ENCODE measurements at places on chromosomes 4 and X.

- DNase-seq = no peak
Observed at GRCh38 chr4:184444953-184445309, 29.4 kb downstream of the IRF2 start.

DNA sequence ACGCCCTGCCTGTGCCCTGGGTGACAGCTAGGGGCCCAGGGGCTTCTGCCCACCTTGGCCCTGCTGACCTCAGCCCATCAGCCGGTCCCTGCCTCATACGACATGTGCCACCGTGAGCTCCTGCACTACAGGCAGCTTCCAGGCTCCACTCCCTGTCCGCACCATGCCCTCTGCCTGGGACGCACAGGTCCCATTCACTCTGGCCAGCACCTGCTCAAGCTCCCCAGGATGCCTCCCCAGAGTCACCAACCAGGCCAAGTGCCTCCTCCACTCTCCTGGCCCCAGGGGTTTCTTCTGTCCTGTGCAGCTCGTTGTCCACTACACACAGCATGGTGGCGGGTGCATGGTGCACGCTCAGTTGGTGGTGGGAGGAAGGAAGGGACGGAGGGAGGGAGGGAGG is 20.2 kb upstream of the MRFAP1 start:
- no peak for DNase-seq

DNA sequence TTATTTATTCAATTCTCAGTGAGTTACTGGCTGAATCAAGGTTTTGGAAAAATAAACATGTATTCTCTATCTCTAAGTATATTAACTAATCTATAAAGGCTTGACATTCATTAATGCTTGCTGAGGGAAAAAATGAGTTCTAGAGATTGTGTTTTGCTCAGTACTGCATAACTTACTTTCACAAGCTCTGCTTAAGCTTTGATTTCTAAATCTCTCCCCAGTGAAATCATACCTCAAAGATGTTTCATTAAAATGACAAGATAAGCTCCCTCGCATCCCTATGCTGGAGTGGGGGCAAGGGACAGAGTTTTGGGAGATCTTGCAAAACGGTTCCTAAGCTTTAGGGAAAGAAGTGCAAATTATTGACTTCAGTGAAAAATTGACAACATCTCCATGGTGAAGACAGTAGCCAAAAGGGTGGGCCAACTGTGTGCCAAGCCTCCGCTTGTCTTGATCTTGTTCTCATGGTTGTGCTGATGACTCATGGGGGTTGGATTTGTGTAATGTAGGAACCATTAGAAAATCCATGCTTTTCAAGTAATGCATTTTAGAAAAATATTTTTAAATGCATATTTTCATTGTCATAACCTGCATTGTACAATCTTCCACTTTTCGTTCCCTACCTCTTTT is 521.4 kb downstream of the RPA4 start:
- DNase-seq = no peak

DNA sequence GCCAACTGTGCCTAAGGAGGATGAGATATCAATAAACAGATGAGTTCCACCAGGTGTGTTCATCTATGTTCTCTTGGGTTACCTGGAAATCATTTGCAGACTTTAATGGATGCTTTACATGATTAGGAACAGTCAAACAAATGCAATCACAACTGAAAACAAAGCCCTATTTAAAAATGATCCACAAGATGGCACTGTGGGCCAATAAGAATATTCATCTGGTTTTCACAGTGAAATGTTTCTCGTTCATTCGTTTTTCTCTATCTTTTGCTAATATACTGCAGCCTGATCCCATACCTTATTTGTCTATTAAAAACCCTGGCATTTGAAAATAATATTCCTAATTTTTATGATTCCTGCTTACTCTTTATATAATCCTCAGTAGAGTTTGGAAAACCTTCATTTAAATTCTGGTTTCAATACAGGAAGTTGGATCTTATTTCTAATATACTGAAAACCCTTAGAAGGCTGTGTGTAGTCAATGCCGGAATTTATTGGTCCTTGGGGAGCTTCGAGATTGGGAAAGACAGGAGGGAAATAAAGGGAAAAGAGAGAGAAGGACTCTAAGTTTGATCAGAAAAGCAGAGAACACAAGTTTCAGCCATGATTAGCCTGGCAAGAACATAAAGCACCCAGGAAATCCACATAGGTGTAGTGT is 63.8 kb upstream of the TAPT1 start:
- peak; percentile 12 for DNase-seq

DNA sequence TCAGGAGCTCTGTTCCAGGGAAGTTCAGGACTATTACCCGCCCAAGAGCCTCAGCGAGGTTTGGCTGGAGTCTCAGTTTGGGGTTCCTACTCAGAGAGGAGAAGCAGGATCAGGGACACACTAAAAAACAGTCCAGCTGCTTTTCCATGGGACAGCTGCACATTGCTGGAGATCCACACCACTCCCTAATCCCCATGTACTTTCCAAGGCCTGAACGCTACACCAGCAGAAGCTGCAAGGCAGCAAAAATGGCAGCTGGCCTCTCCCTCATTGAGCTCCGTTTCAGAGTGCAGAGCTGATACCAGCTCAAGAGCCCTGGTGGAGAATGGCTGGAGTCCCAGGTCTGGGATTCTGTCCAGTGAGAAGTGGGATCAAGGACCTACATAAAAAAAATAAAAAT is 551.2 kb upstream of the PABPC5 start:
- no peak for DNase-seq

- DNase-seq = no peak
Observed at GRCh38 chrX:39513836-39514235, 583.9 kb downstream of the BCOR start.

- no peak for DNase-seq
Observed at GRCh38 chrX:153673428-153674218, at the start of gene PNCK. TSS of gene PNCK (minus strand) at chrX:153673813. CDS start at chrX:153673076, 737 bp downstream.

DNA sequence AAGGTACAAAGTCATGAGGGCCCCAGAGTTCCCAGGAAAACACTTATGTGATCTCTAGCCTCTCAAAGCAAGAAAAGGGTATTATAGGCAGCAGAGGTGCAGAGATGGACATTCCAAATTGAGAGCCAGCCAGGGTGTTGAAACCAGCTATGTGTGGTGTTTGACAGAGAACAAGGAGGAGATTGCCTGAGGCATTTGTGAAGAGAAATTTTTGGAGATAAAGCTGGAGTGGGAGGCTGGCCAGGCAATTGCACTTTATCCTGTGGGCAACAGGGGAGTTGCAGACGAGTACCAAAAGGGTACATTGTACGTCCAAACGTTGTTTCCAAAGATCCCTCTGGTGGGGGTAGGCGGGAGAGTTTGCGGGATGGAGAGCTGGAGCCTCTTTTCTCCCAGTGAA is 2.5 kb upstream of the GABRE start:
- DNase-seq = no peak

- DNase-seq = no peak
Observed at GRCh38 chr4:40157436-40157835, 39.4 kb upstream of the RHOH start.

DNA sequence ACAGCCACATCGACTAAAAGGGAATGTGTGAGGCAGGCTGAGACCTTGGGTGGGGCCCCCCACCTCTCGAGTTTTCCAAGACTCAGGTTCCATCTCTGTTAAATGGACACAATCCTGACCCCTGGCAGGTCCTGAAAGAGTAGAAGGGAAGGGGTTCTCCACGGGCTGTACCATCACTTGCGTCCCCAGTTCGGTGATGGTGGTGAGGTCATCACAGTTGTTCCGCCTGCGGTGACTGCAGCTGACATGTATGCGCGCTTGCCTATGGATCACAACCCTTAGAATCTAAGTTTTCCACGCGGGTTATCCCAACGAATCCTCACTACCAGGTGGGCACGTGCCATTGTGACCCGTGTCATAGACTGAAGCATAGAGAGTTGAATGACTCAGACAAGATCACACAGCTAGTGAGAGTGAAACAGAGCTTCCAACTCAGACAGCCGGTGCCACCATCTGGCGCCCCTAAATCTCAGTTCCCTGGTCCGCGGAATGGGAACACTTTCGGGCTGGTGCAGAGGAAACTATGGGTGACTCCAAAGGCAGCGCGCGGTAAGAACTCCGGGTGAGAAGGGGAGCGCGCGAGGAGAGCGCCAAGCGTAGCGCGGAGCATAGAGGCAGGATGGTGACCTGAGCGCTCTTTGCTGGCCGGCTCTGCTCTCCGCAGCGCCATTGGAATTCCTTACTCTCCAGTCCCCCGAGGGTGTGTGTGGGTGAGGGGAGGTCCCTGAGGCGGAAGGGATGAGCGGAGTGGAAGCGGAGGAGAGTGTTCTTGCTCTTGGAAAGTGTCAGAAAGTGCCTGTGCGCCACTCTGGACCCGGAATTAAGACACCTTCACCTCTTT is 10.5 kb downstream of the MSX1 start:
- no peak for DNase-seq

DNA sequence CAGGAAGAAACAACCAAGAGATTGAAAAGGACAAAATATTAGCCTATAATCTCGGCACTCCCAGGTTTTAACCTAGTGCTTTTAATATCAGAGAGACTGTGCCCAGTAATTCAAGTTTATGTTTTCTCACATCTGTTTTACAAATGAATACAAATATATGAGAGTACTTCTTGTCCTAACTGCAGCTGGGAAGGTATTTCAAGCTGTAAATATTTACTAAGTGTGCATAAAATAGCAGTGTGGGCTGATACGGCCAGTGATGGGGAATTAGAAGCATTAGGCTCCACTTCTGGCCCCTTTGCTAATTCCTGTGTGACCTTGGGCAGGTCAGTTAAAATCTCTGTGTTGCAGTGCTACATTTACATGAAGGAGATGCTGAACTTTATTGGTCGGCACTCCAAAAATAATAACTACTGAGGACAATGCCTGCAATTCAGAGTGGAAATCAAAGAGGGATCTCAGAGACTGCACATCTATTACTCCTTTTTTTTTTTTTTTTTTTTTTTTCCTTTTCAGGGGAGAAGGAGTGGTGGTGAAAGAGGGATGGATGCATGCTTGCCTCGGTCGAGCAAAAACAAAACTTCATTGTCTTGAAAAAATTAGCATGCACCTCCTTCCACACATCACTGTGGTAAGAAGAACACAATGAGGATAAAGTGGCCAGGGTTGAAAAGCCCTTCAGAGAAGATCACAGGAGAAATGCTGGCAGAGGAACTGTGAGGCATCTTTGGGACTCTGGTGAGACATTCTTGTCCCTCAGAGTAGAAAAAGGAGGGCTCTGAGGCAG is 44.6 kb upstream of the LNX1 start:
- DNase-seq = no peak

DNA sequence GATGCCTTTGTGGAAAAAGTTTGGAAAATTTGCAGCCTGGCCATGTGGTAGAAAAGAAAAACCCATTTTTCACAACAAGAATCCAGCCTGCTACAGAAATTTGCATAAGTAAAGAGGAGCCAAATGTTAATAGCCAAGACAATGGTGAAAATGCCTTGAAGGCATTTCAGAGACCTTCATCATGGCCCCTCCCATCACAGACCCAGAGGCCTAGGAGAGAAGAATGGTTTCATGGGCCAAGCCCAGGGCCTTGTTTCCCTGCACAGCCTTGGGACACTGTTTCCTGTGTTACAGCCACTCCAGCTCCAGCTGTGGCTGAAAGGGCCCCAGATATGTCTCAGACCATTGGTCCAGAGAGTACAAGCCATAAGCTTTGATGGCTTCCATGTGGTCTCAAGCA is 101.4 kb upstream of the LINC00632 start:
- DNase-seq = no peak

DNA sequence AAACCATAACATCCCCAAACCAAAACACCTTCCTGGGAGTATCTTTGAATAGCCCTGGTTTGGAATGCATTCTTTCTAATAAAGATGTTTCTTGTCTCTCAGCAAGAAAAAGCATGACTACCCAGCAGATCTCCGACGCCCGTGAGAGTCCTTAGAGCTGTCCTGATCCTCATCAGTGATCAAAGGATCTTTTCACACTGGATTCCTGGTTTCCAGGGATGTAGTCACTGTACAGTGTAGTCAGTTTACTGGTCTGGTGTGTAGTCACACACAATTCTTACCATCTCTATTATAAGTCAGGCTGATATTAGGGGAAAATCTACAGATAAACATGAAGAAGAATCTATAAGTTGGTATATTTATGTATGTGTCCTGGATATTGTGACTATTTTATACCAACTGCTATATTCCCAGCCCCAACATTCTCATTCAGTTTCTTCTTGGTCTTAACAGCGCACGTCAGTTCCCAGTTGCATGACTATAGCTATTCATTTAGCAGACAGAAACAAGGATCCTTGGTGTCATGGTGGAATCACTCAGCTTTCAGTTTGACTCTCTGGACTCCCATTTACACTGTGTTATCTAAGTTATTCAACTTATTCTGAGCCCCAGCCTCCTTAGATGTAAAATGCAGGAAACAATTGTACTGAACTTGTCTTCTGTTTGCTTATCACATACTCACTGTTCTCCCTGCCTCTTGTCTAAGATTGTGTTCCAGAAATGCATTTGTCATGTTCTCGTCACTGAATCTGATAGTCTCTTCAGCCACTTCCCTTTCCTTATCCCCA is 68.3 kb downstream of the SLIT2 start:
- no peak for DNase-seq

DNA sequence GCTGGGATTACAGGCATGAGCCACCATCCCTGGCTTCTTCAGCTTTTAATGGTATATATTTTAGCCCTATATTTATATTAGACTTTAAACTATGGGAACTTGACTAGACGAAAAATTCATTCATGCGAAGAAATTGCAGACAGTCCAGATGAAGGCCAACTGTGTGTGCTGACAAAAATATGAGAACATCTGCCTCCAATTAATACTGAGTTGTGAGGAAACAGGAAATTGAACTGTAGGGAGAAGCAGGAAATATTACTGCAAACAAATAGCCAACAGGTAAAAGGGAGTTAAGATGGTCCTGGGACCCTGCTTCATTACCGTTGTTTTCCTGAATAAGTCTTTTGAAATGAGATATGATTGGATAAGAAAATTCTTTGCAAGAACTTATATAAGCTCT is 26.3 kb downstream of the MGARP start:
- no peak for DNase-seq

- DNase-seq = no peak
Observed at GRCh38 chrX:9609987-9610386, 145.1 kb downstream of the TBL1X start.

DNA sequence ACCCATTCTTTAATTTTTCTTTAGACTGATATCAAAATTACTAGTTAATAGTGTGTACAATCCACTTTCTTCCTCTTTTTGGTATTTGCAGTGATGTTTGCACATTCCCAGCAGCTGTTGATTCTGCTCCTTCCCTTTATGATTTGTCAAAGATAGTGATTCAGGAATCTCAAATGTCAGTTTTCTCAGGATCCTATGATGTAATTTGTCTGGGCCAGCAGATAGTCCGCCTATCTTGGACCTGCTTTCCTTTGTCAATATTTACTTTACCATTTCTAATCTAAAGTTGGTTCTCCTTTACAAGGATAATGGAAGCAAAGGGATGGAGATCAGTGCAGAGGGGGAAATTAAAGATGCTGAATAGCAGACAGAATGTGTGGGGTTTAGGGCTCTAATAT is 122.1 kb downstream of the REELD1 start:
- no peak for DNase-seq

- DNase-seq = no peak
Observed at GRCh38 chr4:73684097-73684496, 56.3 kb upstream of the CXCL8 start.
